Germinal center (tissue), 1 donor: ENCODE measurements at places on chromosomes 2 and 18.

GRCh38 chr2:89834306-89834705, 1142.8 kb downstream of the RPIA start:
- DNase-seq, result no peak

DNA sequence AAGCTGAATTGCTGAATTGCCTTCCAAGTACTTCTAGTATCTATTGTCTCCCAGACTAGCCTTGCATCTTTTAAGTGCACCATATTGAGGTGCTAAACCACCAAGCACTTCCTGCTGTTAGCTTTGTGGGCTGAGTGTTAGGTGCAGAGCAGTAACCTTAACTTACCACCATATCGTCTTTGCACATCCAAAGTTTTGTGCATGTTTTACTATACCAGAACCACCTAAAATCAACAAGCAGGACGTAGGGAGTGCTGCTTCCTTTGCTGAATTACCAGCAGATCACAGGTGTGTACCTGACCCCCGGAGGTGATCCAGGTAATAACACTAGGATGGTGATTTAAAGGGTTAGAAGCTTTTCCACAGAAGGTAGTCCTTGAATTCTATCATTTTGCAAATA, 359.9 kb upstream of the HNRNPA3 start:
- DNase-seq, result no peak

DNA sequence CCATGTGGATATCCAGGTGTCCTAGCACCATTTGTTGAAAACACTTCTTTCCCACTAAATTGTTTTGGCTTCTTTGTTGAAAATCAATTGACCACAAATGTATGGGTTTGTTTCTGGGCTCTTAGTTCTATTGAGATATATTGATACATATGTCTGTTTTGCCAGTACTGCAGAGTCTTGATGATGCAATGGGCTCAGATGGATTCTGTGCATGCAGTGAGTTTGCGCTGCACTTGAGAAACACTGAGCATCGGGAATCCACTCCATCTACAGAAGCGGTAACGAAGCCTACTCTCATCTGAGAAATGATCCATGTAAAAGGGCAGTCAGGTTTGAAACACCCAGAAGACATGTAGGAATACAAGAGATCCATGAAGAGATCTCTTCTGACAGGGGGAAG, 21.9 kb upstream of the DNAJC10 start:
- no peak for DNase-seq

DNA sequence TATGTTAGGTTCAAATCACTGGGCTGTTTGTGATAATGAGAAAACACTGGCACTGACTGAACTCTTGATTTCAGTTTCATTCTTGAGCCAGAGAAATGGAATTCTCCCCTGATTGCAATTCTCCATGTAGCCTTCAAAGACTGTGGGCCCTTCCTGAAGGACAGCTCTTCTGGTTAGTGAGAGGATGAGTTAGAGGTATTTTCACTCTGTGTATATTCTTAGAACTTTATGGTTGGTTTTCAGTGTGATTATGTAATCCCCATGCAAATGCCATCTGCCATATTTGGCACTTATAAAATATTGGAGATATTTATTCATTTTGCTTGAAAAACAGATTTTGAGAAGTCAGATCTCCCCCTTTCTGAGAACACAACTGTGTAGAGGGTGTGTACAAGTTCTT, 323.7 kb downstream of the SLC4A3 start:
- DNase-seq, result no peak
